ENCODE measurements at places on chromosomes 12 and 14. TPM values are rescaled to one million over a fixed set of nuclear protein-coding genes. Genes with fewer than 3 reads are reported as not detected.

The HOXC10 gene
- 1.2 TPM for total RNA-seq

The APAF1 gene
- total RNA-seq = 23.3 TPM

The TCL1B gene
- total RNA-seq = not detected

The PMCH gene
- total RNA-seq = not detected

The GPR68 gene
- 3.7 TPM for total RNA-seq

The TEX22 gene
- 0.15 TPM for total RNA-seq

The CDCA3 gene
- 14.6 TPM for total RNA-seq

The RIC8B gene
- 12.6 TPM for total RNA-seq

The IFNG-AS1 gene
- not detected for total RNA-seq

The KRT73 gene
- not detected for total RNA-seq
